Dermis blood vessel endothelial cell (primary cell): ENCODE measurements at places on chromosomes 13 and 19. TPM values are rescaled to one million over a fixed set of nuclear protein-coding genes. Genes with fewer than 3 reads are reported as not detected.

The SERPINE3 gene
- total RNA-seq = 0.09 TPM in 1 of 2 replicates, not detected in the other

The LGALS14 gene
- not detected in 2 replicates for total RNA-seq

The ZNF790 gene
- total RNA-seq = 11.9 and 12.1 TPM in 2 replicates

The PSG11 gene
- total RNA-seq = not detected in 2 replicates

The CACNG6 gene
- total RNA-seq = 0.84 and 0.85 TPM in 2 replicates

The RPL13A gene
- total RNA-seq = 2,583 and 3,504 TPM in 2 replicates

The OR7A5 gene
- total RNA-seq = not detected in 2 replicates

The DHDH gene
- total RNA-seq = not detected in 2 replicates

The IL17D gene
- total RNA-seq = 2.7 and 3.7 TPM in 2 replicates

The ZNF85 gene
- total RNA-seq = 9.7 and 12.8 TPM in 2 replicates

The ZNF433 gene
- 2.0 and 2.6 TPM in 2 replicates for total RNA-seq

The ADGRE2 gene
- 0.09 and 0.17 TPM in 2 replicates for total RNA-seq

The CGB7 gene
- total RNA-seq = not detected in 2 replicates

The HIPK4 gene
- under 0.01 and 0.05 TPM in 2 replicates for total RNA-seq

The FGF14 gene
- 0.34 and 1.3 TPM in 2 replicates for total RNA-seq

The CAB39L gene
- 8.3 and 8.7 TPM in 2 replicates for total RNA-seq
